ENCODE measurements at places on chromosomes 7 and 10.

DNA sequence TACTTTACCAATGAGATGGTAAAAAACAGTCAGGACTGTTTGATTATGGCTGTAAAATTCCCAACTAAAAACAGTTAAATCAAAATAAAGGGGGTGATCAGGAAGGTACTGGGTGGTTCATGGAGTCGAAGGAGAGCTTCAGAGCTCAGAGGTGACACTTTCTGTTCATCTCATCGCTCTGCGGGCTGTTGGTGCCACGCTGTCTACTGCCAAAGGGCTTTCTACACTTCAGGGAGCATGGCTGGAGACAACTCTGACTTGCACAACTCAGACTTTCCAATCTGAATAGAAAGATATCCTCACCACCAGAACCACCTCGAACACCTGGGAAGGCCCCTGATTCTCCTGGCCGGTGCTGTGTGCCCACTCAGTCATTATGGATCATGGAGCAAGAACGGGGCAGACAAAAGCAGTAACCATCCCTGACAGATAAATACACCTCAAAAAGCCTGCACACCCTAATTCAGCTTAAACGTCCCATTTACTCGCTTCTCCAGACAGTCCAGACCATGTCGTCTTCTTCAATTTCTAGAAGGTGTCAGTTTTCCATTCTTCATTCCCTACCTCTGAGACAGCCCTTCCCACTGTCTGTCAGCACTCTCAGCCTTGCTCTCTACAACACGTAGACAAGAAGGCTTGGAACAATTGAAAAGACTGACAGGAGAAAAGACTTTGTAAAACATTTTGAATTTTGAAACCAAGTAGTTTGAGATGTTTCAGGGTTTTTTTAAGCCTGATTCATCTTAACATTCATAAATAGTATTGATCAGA lies 348.7 kb upstream of the NFE2L3 start:
- no peak for DNase-seq

DNA sequence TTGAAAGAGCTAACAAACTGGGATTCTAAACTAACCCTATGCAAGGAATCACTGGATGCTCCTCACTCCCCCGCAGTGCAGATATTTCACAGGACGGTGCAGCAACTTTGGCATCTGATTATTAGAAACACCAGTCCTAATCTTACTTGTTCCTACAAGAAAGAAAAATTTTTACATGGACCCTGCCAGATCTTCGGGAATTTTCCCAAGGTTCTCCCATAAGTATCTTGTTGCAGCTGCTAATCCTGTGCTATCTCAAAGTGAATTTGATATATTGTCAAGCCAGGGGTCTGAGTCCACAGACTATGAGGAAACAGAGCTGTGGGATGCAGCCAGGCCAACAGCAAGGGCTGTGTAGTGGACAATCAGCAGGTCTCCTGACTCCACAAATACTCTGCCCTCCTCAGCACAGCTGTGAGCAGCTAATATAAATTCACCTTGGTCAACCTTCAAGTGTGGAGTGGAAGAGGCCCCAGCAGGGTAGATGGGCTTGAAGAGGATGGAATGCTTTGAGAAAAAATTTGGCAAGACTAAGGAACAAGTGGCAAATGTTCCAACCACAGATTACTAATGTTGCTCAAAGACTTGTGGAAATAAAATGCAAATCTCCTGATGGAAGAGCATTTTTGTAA lies 25.6 kb downstream of the VSTM4 start:
- DNase-seq: no peak

GRCh38 chr7:127793582-127793981 lies 141.6 kb downstream of the SND1 start:
- no peak for DNase-seq

- no peak for DNase-seq
Observed at GRCh38 chr7:44415510-44415909, 74.9 kb downstream of the NUDCD3 start.

Measured in hematopoietic multipotent progenitor cell treated with erythropoietin and hydrocortisone succinate and interleukin-3 and kit ligand, for 15 days (in vitro differentiated cells).